ENCODE measurements at places on chromosomes 6 and 20.

DNA sequence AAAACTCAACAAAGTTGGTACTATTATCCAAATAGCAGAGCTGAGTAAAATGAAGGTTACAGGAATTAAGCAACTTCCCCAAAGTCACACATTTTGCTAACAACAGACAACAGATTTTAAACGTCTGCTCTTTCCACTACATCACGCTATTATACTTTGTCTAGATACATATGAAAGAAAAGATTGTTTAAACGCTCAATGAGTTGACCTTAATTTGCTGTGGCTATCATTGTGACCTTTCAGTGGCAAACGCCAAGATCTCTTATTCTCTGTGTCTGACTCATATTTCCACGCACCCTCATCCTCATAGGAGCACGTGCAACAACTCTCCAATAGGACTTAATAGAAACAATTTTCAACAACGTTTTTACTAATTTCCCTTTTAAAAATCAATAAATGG is 540.1 kb downstream of the MAFB start:
- DNase-seq, result no peak

DNA sequence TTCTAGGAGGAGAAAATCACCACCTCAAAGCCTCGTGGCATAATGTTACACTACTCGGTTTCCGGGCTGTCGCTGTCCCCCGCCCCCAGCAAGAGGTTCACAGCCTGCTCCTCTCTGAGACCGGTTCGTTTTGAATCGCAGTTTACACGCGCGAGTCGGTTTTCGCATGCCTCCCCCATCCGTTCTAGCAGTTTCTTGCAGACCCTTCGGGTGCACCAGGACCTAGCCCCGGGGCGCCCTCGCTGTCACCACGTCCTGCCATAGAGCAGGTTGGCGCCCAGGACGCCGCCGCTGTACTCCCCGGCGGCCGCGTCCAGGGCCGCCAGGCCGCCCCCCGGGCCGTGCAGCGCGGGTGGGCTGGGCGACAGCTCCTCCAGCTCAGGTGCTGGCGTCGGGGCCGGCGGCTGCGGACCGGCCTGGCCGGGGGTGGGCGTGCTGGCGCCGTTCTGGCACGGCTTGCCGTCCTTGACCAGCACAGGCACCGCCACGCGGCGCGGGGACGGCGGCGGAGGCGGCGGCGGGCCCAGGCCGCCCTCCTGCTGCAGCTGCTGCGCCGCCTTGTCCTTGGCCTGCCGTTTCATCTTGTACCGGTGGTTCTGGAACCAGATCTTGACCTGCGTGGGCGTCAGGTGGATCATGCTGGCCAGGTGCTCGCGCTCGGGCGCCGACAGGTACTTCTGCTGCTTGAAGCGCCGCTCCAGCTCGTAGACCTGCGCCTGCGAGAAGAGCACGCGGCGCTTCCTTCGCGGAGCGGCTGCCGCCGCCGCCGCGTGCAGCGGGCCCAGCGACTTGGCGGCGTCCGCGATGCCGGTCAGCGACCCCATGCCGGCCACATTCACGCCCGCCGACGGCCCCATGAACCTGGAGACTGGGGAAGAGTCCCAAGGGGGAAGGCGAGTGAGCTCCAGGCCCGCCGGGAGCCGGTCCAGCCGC is 1.4 kb downstream of the NKX2-4 start:
- no peak for DNase-seq

DNA sequence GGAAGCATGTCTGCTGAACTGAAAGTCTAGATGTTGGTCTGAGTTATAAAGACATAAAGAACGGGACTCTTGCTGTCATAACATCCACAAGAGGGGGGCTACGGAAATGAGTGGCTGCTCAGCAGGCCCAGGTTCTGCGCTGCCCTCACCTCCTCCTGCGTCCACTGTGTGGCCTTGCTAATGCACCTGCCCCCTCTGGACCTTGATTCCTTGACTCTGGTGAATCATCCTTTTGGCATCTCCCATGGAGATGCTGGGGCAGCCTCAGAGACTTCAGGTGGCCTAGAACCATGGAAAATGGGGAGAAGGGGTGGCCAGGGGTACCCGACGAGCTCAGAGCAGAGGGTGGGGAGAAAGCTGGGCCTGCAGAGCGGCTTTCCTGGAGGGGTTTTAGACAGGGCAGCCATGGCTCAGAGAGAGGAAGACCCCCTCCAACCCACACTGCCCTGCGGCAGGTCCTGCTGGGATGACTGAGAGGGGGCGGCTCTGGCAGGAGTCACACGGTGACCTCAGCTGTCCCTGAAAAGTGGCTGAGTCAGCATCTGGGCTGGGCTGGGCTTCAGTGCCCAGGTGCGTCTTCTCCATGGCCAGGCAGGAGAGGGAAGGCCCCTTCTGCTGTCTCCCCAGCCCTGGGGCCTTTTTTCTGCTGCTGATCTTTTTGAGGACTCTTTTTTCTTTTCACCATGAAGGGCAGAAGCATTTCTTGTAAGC is 46.9 kb downstream of the DLGAP4 start:
- DNase-seq, result no peak

DNA sequence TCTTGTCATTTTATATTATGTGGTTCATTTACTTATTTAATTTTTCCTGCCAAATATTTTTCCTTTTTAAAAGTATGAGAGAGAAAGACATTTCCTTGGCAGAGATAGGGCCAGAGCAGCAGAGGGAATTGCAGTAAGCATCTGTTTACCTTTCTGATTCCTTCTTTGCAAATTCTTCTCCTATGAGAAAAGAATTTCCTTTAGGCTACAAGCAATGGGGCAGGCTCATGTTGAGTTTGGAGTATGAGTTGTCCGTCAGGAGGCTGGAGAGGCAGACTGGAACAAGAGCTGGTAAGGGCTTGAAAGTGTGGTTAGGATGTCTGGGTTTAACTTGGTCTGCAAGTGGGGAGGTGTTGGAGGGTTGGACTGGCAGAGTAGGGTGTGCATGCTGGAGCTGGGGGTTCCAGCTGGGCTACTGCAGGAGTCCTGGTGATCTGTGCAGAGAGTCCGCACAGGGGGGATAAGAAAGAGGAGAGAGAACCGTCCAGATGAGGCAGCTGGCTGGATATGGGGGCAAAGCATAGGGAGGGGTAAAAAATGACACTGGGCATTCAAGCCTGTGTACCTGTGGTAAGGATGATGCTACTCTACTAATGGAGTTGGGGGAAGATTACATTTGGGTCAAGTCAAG is 19.7 kb downstream of the TIAM2 start:
- DNase-seq, result no peak
